ENCODE measurements at places on chromosomes 5 and 9. TPM values are rescaled to one million over a fixed set of nuclear protein-coding genes. Genes with fewer than 3 reads are reported as not detected.

AQP3 gene
- 20.2 TPM for total RNA-seq

LCNL1 gene
- not detected for total RNA-seq

DNA sequence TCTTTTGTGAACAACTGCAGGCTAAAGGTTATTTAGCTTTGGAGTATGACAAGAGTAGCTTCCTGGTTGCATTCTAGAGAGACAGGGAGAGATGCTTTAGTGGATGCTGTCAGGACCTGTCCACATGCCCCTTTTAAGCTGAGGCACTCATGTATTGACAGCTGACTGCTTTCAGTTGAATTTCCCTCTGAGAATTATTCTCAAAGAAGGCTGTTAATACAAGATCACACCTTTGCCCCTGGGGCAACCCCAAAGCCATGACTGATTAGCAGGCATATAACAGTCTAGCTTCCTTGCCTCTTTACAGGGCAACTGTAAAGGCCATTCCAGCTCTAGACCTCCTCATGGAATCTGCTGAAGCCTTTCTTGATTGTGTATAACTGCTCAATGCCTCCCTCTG is 117.6 kb upstream of the ATP10B start:
- H3K4me1 ChIP-seq: no peaks in the 10 kb centered on the region
- DNase-seq: no peak
- H3K27me3 ChIP-seq: peaks cover 14% of the 10 kb centered on the region

DNA sequence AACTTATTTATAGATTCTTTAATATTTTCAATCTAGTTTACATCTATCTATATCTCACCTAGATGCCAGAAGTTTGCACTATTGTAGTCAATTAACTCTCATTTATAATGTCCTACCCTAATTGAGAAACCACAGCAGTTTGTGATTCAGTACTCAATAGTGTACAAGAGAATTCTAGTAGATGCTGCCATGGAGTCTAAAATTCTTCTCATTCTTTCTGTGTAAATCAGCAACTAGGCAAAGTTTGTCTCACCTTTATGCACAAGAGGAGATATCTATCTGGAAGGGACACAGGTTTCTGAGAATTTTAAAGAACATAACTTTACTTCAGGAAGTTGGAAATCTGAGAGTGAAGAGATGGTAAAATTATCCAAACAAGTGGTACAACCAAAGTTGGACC is 173.0 kb upstream of the FBXL7 start:
- DNase-seq: no peak
- no peaks in the 10 kb centered on the region for H3K36me3 ChIP-seq
- no peak overlapping the region for H3K27ac ChIP-seq
- H3K4me3 ChIP-seq: no peak overlapping the region
- H3K27me3 ChIP-seq: no peaks in the 10 kb centered on the region
- H3K4me1 ChIP-seq: no peaks in the 10 kb centered on the region

DNA sequence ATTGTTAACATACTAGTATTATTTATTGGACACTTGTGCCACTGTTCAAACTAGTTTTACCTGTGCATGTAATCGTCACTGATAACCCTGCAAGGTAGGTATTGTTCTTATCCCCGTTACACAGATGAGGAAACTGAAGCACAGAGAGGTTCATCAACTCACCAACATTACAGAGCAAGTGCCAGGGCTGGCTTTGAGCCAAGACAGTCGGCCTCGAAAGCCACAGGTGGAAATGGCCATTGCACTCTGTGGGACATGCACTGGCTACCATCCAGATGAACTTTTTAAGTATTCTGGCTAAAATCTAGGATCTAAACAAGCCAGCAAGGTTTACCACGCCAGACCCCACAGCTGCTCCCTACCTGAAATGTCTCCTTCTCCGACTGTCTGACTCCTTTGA is 57.9 kb downstream of the TEX10 start:
- H3K36me3 ChIP-seq: peaks cover 42% of the 10 kb centered on the region
- DNase-seq: no peak
- no peaks in the 10 kb centered on the region for H3K27me3 ChIP-seq
- H3K27ac ChIP-seq: no peak overlapping the region

DNA sequence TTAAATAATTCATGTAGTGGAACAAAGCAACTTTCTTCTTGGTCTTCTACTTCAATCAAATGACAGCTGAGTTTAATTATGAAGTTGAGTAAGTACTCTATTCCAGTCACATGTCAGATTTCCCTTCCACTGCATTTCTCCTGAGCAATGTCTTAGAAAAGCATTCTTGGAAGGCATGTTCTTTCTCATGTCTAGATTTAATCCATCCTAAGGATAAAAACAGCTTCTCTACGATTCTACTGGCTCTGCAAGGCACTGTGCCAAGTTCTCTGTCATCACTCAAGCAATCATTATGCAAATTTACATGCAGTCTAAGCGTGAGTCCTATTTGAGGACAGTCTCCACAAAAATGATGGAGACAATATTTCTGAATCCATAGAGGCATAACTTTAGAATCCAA is 142.4 kb downstream of the YIPF5 start:
- no peak overlapping the region for H3K27ac ChIP-seq
- H3K27me3 ChIP-seq: no peaks in the 10 kb centered on the region
- no peak overlapping the region for H3K4me3 ChIP-seq
- H3K36me3 ChIP-seq: no peaks in the 10 kb centered on the region
- DNase-seq: no peak
